ENCODE measurements at places on chromosomes 6 and 20.

DNA sequence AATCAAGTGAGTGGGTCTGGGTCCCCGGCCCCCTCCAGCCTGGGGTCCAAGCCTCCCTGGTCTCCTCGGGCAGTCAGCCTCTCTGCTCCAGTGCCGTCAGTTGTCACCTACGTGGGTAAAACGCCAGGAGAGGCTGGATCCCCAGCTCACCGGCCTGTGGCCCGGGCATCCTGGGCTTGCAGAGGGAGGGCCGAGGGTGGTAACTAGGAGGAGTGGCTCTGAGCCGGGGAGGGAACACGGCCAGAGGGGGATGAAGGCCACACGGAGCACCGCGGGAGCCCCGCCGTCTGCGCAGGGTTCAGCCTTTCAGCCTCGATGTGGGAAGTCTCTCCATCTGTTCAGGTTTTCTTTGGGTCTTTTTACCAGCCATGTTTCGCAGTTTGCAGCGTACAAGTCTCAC is 29.5 kb upstream of the BHLHE23 start:
- DNase-seq, result no peak

GRCh38 chr20:36519012-36519719 is 22.2 kb upstream of the MYL9 start:
- DNase-seq, result no peak

- DNase-seq, result no peak
Observed at GRCh38 chr6:153989989-153990388, 49.1 kb upstream of the OPRM1 start.

DNA sequence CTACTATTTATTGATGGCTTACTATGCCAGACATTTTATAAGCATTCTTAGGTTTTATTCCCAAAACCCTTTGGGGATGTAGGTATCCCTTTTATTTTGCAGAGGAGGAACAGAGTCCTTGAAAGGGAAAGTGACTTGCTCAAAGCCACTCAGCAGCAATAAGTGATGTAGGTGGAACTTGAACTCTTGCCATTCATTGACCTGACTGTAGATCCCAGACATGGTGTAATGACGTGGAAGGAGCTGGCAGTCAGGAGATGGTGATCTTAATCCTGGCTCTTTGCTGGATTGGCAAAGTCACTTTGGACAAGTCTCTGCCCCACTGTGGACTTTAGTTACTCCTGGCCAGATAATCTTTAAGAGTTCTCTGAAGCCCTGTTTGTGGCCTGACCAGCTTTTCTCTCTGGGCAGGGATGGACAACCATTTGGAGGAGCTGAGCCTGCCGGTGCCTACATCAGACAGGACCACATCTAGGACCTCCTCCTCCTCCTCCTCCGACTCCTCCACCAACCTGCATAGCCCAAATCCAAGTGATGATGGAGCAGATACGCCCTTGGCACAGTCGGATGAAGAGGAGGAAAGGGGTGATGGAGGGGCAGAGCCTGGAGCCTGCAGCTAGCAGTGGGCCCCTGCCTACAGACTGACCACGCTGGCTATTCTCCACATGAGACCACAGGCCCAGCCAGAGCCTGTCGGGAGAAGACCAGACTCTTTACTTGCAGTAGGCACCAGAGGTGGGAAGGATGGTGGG is 1.6 kb downstream of the DBNDD2 start:
- no peak for DNase-seq

Measured in H1 (cell line).